ENCODE measurements at places on chromosomes 7 and 10.

GRCh38 chr7:102152672-102153598 is 133.7 kb upstream of the SH2B2 start:
- DNase-seq = peak; percentile 94

GRCh38 chr7:25234336-25234735 is 6.0 kb upstream of the NPVF start:
- no peak for DNase-seq

DNA sequence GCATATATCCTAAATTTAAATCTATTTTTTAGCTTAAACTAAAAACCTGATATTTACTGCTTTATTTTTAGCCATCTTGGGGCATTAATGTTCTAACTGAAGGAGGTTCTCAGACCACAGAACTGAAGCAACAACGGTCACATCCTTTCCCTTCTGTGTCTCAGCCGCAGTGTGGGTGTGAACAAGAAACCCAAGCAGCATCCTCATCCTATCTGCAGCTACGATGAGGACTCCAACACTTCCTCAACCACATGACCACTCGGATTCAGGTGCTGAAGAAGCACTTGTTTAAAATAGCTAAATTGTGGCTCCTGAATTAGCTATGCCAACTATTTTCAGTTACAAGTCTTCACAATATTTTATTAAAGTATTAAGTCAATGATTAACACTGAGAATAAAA is 5.3 kb downstream of the ESYT2 start:
- no peak for DNase-seq

GRCh38 chr7:25454020-25454419 is 225.7 kb upstream of the NPVF start:
- DNase-seq = no peak

DNA sequence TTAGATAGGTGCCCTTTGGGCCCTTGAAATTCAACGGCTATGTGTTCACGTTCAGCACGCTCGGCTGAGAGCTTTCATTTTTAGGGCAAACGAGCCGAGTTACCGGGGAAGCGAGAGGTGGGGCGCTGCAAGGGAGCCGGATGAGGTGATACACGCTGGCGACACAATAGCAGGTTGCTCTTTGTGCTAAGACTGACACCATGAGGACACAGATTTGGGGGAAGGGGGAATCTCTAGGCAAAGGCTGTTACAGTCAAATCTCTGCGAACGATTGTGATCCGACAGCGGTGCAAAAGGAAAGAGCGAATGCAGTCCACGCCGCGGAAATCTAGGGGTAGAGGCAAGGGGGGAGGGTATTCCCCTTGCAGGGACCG is 667 bp downstream of the KLLN start:
- peak; percentile 52 for DNase-seq

DNA sequence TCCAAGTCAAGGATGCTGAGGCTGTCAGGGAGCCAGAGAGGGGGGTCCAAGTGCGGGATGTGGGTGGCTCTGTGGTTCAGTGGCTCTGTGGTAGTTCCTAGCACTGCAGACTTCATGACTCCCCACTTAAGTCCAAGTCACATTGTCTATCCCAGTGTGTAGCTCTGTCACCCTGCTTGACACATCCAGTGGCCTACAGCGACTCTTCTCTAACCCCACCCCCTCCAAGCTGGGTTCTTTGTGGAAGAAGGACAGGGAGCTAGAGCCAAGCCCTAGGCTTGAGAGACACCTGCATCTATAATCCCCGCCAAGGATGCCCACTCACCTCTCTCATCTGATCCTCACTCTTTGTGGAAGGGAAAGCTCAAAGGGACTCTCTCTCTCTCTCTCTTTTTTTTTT is 57.6 kb downstream of the ADCYAP1R1 start:
- no peak for DNase-seq

- DNase-seq = peak; percentile 54
These were observed 203.5 kb downstream of the CTNNA3 start for GRCh38 chr10:67492317-67493019.

DNA sequence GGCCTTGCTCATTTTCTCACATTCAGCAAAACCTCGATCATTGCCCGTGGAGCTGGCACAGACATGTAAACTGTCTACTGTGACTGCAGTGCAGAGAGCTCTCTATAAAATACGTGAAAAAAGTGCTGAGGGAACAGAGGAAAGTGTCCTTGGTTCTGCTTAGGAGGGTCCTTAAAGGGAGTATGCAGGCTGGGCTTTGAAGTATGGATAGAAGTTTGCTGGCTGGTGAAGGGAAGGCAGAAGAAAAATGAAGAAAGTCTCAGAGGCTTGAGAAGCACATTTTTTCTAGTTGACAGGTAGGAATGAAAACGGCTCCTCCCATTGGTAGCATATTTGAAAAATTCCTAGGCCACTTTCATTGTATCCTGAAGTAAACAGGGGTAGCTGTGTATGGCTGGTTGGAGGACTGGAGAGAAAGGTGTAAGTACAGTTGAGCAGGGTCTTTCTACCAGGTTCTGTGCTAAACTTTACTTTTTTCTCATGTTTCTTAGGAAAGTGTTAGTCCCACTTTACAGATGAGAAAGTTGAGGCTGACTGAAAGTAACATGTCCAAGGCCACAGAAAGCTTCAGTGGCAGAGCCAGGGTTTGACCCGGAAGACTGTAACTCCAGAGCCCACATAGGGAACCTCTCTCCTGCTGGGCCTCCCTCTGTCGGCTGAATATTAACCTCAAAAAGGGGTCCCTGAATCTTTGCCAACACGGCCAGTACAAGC is 63.0 kb upstream of the PPIF start:
- no peak for DNase-seq

GRCh38 chr10:69885379-69886013 is 83.8 kb downstream of the COL13A1 start:
- DNase-seq = no peak

- DNase-seq = no peak
These were observed 78.5 kb upstream of the APBB1IP start for GRCh38 chr10:26359670-26360069.

- peak; percentile 40 for DNase-seq
These were observed 65.5 kb upstream of the SH2B2 start for GRCh38 chr7:102220960-102221800.

DNA sequence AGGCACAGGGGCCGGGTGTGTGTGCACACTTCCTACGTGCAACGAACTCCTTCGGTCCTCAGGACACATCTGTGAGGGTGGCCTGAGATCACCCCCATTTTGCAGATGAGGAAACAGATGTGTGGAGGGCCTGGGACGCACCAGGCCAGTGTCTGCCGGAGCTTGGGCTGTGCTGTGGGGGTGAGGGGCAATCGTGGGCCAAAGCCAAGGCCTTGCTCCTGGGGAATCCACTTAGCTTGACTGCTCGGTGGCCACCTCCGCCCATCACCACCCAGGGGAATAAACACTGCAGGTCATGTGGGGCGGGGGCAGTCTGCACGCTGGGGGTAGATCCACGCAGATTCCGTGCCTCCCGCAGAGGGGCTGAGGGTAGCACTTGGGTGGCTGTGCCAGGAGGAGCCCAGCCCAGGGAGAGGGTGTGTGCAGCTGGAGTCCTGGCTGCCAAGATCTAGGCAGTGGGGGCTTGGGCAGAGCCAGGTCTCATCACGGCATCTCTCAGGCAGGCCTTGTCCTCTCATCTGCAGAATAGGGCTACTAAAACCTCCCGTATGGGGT is 70.8 kb upstream of the EN2 start:
- DNase-seq = no peak

DNA sequence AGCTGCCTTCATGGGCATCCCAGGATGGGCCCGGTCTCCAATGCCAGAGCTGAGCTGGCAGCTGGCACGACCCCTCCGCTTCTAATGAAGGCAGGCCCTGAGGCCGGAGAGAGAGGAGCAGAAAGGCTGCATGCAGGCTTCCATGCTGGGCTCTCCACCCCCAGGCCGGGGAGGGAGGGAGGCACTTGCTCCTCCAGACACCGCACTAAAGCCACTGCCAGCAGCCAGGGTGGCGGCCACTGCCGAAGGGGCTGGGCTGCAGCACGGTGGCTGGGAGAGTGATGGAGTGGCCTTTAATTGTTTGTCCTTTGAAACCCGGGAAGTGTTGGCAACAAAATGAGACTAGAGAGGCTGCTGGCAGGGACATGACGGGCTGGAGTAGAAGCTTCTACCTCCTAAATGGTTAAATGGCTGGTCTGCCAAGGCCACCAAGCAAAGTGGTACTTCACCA is 236.5 kb downstream of the SKAP2 start:
- no peak for DNase-seq

DNA sequence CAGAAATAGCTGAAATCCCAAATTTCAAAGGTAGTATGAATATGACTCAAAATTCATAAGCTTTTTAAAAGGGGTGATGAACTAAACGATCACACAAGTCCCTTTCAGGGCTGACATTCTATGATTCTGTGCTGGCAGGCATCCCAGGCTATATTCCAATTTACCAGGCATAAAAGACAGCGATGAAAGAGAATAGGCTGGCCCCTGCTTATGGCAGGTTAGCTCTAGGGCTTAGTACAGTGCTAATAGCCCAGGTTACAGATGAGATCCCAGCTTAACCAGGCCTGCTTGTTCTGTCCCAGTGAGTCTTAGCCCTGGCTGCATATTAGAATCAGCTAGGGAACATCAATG is 56.4 kb downstream of the CDHR3 start:
- DNase-seq = no peak

DNA sequence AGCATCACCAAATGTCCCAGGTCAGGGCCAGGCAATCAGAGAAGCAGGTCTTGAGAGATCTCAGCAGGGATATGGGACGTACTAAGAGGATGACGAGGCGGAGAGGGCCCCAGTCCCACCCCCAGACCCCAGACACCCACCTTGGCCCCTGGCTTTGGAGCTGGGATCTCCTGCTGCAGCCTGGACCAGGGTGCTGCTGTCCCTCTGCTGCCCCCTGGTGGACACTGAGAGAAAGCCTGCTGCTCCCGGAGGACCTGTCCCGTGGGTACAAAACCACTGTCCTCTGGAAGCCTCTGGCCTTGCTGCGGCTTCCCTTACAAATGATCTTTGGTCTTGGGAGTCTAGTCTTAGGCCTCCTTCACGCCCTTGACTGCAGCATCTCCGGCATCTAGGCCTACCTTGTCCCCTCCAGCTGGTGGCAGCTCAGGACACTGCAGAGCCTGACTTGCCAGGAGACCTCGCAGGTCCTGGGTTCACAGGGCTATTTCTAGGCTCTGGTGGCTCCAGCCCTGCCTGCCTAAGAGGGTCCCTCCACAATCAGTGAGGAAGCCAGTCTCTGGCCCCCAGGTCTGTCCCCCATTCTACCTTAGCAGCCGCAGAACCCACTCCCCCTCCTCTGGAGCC is 97.1 kb downstream of the RGS10 start:
- DNase-seq = peak; percentile 52

GRCh38 chr10:11272915-11273389 is 255.3 kb downstream of the CELF2 start:
- DNase-seq = no peak

DNA sequence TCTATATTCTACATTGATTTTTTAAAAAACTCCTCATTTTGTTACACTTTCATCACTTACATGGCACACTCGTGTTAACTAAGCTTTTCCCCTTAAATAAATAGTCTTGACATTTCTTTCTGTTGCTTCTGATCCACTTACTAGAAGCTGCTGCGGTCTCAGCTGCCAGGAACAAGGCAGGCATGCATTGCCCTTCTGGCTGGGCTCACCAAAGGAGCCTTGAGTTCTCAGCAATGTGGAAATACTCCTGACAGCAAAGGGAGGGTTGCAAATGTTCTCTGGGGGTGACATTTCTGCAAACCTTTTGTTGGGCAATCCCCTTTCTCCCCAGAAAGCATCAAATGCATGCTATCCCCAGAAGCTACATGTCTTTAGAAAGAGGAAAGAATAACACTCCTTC is 350.1 kb downstream of the PRPF18 start:
- no peak for DNase-seq

DNA sequence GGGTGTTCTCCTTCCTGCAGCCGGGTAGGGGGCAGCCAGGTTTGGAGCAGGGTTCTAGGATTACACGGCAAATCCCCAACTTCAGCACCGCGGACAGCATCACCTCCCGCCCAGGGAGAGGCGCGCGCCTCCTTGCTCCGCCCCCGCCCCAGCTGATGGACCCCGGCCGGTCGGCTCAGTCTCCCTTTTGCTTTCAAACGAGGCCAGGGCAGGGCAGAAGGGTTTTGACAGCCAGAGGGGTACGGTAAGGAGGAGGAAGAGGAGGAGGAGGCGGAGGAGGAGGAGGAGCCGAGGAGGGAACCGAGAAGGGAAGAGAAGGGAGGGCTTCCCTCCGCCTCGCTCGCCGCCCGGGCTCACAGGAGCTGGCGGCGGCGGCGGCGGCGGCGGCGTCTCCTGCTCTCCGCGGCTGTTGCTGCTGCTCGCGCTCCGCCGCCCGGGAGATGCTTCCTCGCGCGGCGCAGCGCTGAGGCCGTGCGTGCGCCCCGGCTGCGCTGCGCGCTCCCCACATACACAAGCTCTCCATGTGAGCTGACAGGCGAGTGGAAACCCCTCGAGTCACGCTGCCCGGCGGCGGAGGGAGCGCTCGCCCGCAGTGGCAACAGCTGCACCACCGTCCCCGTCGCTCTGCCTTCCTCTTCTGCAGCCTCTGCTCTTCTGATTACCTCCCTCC is 615 bp upstream of the CNTNAP2 start:
- peak; percentile 2 for DNase-seq

DNA sequence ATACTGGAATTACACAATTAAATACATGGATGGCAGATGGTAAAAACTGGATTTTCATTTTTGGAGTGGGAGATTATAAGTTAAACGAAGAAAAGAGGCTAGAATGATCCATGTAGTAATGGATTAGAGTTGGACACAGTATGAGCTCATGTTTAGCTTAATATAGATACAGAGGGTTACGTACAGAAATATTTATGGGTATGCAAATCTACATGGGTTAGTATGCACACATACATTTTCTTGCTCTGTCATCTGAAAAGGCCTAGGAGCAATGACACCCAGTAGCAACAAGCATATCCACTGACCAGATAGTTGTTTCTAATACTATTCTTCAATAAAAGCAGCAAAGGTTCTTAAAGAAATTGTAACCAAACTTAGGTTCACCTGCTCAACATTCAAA is 366.4 kb downstream of the SEMA3D start:
- no peak for DNase-seq

GRCh38 chr7:55534262-55534915 is 37.9 kb downstream of the VOPP1 start:
- DNase-seq = peak; percentile 81

- no peak for DNase-seq
These were observed 57.3 kb upstream of the CAMK2B start for GRCh38 chr7:44382459-44383265.

DNA sequence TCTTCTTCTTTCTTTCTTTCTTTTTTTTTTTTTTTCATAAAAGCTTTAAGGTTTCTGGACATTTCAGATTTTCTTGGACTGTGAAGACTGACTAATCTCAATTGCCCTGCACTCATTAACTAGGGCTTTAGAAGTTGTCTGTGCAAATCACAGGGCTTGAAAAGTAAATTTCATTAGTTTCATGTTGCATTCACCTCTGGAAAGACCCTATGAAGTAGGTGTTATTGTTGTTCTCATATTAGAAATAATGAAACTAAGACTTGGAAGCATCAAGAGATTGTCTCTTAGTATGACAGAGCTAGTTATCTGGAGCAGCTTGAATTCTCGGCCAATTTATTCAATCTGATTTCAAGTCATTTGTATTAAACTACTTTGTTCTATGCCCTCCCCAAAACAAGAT is 28.2 kb upstream of the SEMA3D start:
- no peak for DNase-seq

GRCh38 chr10:58054881-58055280 is 212.8 kb downstream of the IPMK start:
- no peak for DNase-seq
